Mesenteric fat pad (tissue), 1 donor: ENCODE measurements at places on chromosomes 1 and 21. TPM values are rescaled to one million over a fixed set of nuclear protein-coding genes. Genes with fewer than 3 reads are reported as not detected.

VWA1 gene
- 41.1 TPM for total RNA-seq

THRAP3 gene
- total RNA-seq, result 94.3 TPM

SHISA4 gene
- total RNA-seq, result 10.3 TPM

OR10Z1 gene
- total RNA-seq, result not detected

F5 gene
- total RNA-seq, result 3.8 TPM

ZNF648 gene
- total RNA-seq, result not detected

HPCA gene
- not detected for total RNA-seq

LCE3E gene
- total RNA-seq, result not detected

GRCh38 chr1:27392096-27392777, at the start of gene GPR3:
TSS of gene GPR3 (plus strand) at chr1:27392622. CDS start at chr1:27393799, 1,177 bp downstream.
- DNase-seq, result peak; percentile 97

DNA sequence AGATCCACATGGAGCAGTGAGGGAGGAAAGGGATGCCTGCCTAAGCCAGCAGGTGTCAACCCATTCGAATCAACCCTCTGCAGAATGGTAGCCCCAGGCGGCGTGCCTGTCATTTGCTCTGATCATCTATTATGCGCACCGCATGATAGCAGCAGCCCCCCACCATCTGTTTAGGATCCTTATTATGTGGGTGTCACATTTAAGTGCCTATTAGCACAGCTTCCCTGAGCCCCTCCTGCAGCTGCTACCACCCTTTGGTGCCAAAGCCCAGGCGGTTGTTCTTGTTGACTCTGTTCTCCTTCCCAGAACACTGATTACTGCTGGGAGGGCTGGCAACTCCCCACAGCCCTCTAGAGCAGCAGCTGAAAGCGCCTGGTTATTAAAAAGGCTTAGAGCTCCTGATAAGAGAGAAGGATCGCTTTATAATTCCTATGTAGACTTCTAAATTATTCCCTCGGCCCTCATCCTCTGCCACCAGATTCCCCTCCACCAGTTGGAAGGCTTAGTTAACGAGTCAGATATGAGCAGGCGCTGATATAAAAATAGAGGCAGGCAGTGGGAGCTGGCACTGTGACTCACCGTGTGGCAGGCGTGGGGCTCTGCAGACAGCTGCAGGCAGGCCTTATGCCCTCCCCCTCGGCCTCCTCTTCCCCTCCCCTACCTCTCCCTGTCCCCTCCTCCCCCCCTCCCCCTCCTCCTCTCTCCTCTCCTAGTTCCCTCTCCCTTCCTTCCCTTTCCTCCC, 23.0 kb downstream of the ACTA1 start:
- no peak for DNase-seq

DNA sequence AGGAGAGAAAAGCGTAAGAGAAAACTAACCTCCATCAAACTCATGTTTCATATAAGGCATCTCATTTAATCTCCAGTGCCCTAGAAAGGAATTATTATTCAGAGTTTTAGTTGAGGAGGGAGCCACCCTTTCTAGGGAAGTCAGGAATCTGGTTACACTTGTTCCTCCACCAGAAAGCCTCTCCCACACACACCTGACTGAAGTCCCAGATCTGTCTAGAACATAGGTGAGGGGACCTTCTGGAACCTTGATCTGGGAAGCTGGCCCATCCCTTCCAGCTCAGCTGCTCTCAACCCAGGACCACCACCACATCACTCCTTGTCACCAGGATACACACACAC, 1.9 kb upstream of the DENND2D start:
- no peak for DNase-seq

GRCh38 chr1:37098237-37098636, 63.9 kb upstream of the GRIK3 start:
- DNase-seq, result no peak

DNA sequence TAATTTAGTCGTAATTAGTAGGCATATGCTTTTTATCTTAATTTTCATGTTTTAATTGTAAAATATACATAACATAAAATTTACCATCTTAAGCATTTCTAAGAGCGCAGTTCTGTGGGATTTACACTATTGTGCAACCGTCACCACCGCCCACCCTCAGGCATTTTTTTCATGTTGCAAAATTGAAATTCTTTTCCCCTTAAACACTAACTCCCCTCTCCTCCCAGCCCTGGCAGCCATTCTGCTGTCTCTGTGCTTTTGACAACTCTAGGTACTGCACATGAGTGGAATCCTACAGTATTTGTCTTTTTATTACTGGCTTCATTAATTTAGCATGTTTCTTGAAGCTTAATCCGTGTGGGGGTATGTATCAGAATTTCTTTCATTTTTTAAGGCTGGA, 7.8 kb downstream of the PIK3CD start:
- DNase-seq, result no peak

DNA sequence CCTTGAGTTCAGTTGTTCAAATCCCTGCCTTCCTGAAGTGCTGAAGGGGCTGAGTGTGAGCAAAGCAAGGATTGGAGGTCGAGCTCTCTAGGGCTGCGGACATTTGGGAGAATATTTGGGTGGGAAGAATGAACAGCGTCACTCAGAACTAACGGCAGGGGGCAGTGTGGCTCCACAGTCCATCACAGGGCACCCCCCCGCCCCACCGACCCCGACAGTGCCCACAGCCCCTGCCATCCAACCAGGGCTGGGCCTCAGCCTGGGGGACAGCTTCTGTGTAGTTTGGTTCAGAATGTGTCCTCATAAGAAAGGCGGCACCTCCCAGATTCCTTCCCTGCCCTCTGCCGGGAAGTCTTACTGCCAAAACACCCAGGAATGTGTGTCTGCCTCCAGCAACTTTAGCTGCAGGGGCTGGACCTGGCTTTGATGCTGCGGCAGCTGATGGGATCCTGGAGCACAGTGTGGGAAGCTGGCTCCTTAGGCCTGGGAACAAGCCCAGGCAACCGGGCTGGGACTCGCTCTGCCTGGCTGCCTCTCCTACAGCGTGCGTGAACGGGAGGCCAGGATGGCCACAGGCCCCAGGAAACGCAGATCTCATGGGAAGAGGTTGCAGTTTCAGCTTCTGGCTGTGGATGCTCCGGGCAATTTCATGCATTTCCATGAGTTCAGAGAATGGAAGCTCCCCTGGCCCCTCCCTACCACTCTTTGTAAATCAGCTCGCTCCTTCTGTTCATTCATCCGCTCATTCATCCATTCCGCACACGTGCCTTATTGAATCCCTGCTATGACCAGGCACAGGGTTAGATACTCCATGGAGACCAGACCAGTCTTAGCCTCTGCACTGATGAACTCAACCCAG, 104.9 kb upstream of the TMPRSS2 start:
- no peak for DNase-seq

- DNase-seq, result no peak
Measured at GRCh38 chr1:84774669-84775534, 84.6 kb upstream of the SSX2IP start.

DNA sequence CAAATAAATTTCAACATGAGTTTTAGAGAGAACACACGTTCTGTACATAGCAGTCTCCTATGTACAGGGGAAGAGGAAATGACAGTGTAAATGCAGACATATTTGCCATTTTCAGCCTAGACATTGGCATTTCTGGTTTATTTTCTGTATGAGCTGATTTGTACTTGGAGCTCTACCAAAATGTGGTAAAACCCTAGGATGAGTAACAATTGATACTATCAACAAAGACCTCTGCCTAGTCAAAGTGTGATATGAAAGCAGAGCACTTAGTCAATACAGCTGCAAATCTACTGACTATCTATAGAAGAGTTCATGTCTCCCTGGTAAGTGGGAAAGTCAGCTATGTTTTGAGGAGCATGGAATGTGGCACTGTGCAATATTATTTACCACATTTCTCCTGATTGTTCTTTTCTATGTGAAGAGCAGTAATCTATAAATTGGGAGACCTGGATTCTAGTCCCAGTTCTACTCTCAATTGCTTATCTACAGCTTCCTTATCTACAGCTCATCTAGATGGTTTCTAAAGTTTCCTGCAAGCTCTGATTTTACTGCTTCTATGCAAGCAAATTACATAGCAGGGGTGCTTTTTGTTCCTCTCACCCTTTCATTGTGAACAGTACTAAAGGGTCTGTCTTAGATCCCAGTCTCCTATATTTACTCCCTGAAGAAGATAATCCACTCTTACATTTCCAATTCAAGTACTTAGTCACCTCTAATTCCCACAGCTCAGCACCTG, 334.2 kb downstream of the NTNG1 start:
- no peak for DNase-seq

GRCh38 chr1:238647877-238648276, 738.5 kb upstream of the CHRM3 start:
- DNase-seq, result no peak

GRCh38 chr1:199913318-199913717, 114.2 kb upstream of the NR5A2 start:
- DNase-seq, result no peak

GRCh38 chr1:246784621-246785493, 60.6 kb downstream of the SCCPDH start:
- DNase-seq, result no peak

- DNase-seq, result no peak
Measured at GRCh38 chr21:44434568-44434925, 20.8 kb upstream of the LRRC3 start.

DNA sequence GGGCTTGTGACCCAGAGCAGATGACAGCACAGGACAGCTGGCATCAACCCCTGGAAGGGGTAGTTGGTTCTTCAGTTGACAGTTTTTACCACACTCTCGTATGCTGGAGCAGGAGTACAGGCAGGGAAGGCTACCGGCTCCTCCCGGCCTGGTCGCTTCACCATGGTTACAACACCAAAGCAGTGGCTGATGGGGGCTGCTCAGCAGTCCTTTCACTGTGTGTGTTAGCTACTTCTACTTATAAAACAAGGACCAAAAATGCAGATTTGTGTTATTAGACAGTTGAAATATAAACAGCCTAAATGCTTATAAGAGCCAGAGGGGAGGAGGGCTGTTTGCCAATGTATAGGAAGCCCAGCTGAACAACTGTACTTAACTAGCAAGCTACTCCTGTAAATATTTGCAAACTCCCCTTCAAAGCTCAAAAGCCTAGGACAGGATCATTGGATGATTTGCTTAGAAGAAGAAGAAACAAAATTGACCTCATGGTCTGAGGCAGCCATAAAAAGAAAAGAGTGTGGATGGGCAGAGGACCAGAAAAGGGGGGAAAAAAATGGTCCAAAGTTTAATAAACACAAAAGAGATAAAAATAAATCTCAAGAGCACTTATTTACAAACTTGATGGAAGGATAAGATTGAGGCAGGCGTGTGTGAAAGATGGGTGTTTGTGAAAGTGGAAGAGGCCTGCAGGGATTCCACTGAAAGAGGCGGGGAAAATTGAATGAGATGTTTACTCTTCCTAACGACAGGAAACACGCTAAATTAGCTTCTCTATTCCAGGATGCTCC, 57.1 kb downstream of the TGFB2 start:
- DNase-seq, result no peak

- DNase-seq, result no peak
Measured at GRCh38 chr1:37100310-37100709, 66.0 kb upstream of the GRIK3 start.

DNA sequence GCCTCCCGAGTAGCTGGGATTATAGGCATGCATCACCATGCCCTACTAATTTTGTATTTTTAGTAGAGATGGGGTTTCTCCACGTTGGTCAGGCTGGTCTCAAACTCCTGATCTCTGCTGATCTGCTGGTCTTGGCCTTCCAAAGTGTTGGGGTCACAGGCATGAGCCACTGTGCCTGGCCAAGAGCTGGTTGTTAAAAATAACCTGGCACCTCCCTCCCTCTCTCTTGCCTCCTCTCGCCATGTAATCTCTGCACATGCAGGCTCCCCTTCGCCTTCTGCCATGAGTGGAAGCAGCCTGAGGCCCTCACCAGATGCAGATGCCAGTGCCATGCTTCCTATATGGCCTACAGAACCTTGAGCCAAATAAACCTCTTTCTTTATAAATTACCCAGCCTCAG, 74.7 kb upstream of the TLR5 start:
- DNase-seq, result no peak

DNA sequence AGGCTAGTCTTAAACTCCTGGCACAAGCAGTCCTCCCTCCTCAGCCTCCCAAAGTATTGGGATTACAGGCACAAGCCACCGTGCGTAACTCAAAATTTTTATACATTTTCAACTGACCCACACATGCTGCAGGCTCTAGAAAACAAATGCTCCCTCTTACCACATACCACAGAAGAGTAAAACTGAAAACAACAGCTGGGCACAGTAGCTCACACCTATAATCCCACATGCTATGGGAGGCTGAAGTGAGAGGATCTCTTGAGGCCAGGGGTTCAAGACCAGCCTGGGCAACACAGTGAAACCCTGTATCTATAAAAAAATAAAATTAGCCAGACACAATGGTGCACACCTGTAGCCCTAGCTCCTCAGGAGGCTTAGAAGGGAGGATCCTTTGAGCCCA, 56.7 kb downstream of the AKT3 start:
- no peak for DNase-seq

DNA sequence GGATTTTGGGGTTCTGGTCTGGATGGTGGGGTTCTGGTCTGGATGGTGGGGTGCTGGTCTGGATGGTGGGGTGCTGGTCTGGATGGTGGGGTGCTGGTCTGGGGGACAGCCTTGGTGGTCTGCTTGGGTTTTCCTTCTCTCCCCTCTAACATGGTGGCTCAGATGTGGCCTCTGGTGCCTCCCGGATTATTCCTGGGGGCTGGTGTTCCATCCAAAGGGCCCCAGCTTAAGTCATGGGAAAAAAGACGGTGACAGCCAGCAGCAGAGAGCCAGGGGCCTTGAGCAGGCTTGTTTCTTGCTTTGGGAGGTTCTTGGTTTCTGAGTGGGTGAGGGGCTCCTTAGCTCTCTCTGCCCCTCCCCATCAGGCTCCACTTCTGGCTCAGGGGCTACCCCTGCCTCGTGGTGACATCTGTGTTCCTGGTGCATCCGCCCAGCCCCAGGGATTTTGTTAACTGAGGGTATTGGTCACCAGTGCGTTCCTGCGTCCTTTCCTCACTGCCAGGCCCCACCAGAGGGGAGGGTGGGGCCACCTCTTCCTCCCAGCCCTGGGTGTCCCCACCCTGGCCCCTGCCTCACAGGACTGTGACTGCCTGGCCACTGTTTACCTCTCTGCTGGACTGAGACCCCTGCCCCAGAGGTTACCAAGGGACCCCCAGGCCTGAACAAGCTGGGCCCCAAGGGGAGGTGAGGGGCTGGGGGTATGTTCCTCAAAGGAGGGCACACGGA, 43.2 kb upstream of the ACTRT2 start:
- peak; percentile 69 for DNase-seq

DNA sequence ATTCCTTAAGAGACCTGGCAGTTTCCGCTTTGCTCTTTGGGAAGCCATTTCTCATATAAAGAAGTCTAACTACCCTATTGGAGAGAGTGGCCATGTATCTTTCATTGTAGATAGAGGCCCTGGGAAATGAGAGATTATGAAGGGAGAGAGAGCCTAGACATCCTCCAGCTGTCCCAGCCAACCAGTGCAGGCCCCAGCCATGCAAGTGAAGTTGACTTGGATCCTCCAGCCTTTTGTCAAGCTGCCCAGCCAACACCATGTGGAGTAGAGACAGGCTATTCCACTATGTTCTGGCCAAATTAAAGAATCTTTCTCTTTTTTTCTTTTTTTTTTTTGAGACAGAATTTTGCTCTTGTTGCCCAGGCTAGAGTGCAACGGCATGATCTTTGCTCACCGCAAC, 7.1 kb upstream of the ANP32E start:
- no peak for DNase-seq
